Stimulated activated CD4-positive, alpha-beta T cell treated with anti-CD3 and anti-CD28 coated beads, Interleukin-1b, Interleukin-23, amount 100 ng/mL, for 4 hours (primary cell): ENCODE measurements at places on chromosomes 3 and 15.
A peak's percentile ranks its signal among the peaks of the same experiment; 100 is the strongest.

- no peak for DNase-seq
These were observed 233.3 kb upstream of the NR2E3 start for GRCh38 chr15:71577071-71577470.

DNA sequence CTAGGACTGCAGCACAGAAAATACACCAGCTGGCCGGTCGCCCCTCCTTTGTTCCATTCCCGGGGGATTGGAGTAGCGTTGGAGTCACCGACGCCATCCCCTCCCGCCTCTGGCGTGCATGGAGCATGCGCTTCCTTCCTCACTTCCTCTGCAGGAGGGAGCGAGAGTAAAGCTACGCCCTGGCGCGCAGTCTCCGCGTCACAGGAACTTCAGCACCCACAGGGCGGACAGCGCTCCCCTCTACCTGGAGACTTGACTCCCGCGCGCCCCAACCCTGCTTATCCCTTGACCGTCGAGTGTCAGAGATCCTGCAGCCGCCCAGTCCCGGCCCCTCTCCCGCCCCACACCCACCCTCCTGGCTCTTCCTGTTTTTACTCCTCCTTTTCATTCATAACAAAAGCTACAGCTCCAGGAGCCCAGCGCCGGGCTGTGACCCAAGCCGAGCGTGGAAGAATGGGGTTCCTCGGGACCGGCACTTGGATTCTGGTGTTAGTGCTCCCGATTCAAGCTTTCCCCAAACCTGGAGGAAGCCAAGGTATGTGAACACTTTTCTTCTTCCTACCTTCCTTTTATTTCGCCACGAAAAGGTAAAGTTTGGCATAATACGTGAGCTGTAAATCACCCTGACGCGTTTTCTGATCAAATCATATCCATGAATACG, at the start of gene SCG3:
Gene SCG3 (plus strand): TSS at position 201 of the 661 bp plus-strand sequence. CDS start 253 bp downstream, at position 454.
- DNase-seq: peak; percentile 44

DNA sequence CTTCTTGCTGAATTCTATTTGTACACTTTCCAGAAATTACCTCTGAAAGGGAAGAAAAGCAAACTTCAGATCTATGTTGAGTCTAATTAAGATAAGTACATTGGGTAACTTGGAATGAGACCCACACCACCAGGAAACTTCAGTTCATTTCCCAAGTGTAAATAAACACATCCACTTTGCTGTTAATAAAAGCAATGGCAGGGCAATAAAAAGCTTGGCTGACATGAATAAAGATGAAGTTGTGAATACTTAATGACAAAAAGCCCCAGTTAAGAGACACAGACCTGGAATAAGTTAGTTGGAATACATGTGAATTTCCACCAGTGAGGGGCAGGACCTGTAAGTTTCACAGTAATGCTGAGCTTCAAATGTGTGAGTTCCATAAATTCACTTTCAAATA, 83.3 kb downstream of the MEX3B start:
- DNase-seq: no peak

DNA sequence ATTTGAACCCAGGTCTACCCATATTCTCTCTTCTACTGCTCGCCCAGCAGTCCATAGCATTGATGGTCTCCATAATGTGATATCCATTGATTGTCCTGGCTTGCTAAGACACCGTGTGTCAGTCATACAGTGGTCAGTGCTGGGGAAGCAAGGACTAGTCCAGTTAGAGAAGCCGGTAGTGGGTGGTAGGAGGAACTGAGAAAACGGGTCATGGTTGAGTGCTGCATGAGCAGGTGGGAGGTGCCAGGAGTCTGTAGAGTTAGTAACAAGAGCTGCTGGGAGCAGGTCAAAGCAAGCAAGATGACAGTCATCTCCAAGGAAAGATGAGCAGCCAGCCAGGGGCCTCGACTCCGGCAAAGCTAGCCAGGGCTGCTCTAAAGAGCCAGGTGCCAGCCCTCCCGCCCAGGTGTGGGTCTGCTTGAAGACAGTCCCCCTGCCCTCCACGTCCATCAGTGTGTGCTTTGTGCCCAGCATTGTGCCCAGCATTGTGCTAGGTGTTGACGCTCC, 29.5 kb upstream of the USP3 start:
- DNase-seq: no peak

- DNase-seq: no peak
These were observed 976 bp downstream of the ATP2B2 start for GRCh38 chr3:10504171-10505049.
